NCI-H446 treated with DMSO at 0.1 percent for 48 hours (cell line): ENCODE measurements at places on chromosomes 1 and 21.

DNA sequence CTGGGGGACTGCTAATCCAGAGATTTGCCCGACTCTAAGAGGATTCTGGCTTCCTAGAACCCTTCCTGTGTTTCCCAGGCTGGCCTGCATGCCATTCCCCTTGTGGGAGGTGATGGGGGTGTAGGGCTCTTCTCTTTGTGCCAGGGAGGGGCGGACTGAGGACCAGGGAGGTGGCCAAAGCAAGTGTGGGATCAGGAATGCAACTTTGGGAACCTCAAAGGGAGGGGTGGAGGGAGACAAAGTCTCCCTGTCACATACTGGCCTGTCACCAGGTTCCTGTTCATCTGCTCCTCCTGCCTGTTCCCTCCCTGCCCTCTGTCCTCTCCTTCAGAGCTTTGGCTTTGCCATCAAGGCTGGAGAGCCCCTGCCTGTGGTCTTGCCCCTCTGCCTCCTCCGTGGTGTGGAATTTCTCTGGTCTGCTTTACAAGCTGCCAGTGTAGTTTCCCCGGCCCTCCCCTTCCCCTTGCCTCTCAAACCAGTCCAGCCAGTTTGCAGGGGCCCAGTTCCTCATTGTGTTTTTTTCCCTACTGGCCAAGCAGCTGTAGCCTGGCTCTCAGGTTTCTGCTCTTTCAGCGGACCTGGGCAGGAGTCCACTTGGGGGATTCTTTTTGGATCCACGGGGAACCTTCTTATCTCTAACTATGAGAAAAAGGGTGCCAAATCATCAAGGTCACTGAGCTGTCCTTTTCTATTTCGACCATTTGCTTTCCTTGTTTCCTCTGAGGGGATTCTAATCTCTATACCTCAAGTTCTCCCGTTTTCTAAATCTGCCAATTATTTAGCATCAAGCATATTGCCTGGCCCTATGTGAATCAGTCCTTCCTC is 1.8 kb downstream of the CGN start:
- no peak for DNase-seq

DNA sequence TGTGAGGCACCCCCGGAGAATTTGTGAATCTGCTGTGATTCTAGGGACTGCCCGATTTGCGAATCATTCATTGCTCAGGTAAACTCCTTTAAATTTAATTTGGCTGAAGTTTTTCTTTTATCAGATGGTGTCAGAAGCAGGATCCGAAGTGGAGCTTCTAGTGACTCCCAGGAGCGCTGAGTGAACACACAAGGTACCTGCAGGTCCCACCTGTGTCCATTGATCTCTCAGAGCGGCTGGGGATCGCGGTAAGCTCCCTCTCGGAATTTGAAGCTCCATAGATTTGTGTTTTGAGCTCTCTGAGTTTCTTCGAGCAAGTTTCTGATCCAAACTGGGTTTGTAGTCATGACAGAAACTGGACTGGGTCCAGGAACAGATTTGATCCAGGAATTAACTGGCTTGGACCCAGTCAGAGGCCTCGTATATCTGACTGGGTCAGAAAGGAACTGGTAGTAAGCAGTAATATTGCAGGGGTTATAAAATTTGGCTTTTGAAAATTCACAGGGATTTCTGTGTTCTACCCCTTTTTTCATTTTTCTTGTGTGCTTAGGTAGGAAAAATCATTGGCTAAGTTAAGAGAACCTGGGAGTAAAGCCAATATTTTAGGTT is 56.2 kb upstream of the EDEM3 start:
- DNase-seq = peak; percentile 21

DNA sequence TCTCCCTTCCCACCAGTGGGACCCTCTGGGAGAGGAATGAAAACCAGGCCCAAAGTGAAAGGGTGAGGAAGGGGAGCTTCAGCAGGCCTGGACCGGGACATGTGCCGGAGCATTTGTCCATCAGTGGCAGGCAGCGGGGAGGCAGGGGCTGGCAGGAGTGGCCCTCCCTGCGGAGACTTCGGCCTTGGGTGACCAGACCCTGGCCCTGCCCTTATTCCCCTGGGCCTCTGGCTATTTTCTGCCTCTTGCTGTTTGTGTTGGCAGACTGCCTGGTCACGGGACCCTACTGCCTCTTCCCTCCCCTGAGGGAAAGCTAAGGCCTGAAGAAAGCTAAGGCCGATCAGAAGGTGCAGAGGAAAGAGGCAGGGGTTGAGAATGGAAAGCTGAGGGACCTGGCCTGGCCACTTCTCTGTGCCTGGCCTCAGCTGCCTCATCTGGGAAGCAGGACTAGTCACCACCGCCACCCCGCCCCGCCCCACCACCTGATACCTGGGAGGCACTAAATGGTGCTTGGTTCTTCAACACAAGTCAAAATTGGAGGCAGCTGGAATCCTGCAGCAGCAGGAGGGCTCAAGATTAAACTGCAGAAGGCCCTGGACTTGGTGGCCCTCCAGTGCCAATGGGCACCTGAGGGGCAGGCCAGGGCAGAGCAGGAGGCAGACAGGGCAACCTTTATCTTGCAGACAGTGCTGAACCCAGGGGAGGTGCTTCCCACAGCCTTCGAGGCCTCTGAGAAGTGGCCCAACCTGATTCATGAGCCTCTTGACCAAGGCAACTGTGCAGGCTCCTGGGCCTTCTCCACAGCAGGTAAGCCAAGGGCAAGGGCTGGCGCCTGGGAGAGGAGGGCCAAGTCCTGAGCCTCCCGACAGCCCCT is 7.9 kb downstream of the TINAGL1 start:
- DNase-seq = no peak

GRCh38 chr1:17112076-17112475 is 7.2 kb downstream of the PADI2 start:
- DNase-seq = no peak

DNA sequence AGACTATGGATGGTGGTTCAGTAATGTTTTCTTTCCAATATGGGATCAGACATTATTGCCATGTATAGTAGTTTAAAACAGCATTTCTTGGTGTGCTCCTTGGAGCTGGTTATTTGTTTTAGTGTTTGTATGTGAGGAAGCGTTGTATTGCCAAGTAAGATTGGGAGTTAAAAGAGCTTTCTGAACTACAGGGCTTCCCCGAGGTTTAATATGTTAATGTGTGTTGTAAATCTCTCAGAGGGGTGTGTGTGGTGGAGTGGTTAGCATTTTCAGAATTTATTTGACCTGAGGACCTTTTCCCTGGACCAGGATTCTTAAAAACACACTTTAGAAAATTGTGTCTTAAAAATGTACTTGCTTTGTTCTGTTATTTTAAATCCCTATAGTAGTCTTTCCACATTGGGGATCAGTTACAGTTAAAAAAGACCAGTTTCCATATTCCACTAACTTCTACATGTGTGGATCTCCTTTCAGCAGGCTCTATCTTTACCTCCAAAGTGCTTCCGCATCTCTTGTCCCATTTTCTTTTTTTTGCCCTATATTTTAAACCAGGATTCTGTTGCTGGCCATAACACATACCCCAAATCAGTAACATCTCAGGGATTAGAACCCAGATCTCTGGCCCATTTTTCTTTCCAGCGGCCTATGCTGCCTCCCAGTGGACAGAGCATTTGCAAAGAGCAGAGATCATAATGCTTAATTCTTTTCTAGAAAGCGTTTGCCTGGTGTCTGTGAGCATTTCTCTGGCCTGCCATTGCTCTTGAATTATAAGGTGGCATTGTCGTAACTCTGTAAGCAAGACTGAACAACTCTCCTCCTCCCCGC is 58.6 kb downstream of the PBX1 start:
- peak; percentile 40 for DNase-seq

DNA sequence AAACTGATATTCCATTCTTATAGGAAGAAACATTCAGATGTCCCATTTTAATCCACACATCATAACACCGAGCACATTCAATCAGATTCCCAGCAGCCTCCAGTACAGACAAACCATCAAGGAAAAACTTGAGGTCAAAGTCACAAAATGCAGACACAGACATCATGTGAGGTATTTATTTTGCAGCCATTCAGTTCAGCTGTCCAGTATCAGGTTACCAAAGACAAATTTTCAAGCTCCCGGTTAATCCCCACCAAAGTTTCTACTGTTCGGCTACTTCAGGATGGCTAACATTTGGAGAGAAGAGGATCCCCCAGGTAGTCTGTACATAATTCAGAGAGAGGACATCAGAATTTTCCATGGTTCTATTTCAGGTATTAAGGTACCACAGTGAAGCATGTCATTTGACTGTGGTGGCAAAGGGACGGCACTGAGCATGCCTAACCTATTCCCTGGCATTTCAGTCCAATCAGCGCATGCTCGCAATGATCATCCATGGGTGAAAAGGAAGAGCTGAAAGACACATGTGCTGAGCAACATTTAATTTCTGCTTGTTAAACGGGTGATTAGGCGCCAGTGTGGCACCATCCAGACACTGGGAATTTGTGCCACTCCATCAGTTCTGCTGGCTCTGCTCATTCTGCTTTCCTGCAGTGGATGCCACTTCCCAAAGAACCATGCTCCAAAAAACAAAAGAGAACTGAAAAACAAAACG is 13.6 kb upstream of the NDC1 start:
- peak; percentile 25 for DNase-seq

DNA sequence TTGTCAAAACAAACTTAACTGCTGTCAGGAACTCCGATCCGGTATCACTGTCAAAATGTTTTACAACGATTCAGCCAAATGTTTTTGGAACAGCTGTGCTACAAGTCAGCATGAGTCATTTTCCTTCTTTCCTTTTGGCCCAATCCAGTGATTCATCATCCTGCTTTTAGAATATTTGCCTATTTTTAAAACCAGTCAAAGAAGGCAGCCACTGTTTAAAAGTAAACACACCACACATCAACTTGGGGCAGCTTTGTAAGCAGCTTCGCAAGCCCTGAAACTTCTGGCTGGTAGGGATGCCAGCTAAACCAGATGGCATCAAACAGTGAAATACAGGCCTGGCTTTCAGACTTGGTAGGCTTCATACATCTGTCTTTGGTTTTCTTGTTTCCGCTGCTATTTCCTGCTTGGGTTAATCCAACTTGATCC is 14.9 kb downstream of the MAP3K7CL start:
- DNase-seq = peak; percentile 98

DNA sequence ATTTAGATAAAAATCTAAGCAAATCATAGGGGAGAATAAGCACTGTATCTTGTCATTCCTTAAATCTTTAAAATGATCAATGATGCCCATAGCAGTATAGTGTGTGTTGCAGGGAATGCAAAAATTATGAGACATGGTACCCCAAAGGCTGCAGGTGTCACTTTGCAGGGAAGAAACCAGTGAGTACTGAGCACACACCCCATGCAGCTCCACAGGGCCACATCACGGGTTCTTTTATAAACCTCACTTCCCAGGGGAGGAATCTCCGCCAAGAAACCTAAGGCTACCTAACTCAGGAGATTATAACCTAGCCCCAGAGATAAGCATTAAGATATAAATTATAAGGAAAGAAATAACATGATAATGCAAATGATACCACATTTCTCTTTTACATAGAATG is 115.6 kb downstream of the APP start:
- no peak for DNase-seq

GRCh38 chr1:3079381-3080052 is 10.5 kb downstream of the PRDM16 start:
- no peak for DNase-seq

- no peak for DNase-seq
Measured at GRCh38 chr1:226371866-226372490, 35.9 kb downstream of the PARP1 start.

GRCh38 chr1:214670098-214670497 is 67.1 kb downstream of the CENPF start:
- no peak for DNase-seq

DNA sequence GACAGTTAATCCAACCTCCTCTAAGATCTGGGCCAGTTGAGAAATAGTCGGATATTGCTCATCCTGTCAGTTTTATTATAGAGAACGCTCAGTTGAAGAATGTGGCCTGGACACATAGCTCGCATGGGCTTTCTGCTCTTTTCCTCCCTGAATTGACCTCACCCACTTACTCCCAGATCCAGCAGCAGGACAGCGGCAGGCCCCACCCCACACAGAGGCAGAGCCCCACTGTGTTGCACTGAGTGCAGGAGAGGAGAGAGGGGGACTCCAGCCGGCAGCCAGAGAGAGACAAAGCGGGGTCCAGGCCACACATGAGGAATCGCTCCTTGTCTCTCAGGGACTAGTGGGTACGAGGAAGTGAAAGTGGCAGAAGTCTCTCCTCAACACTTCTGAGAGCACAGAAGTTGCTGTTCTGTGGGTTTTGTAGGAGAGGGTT is 78.6 kb downstream of the LAMC1 start:
- no peak for DNase-seq

GRCh38 chr1:29785137-29785527 is 548.8 kb downstream of the PTPRU start:
- no peak for DNase-seq

DNA sequence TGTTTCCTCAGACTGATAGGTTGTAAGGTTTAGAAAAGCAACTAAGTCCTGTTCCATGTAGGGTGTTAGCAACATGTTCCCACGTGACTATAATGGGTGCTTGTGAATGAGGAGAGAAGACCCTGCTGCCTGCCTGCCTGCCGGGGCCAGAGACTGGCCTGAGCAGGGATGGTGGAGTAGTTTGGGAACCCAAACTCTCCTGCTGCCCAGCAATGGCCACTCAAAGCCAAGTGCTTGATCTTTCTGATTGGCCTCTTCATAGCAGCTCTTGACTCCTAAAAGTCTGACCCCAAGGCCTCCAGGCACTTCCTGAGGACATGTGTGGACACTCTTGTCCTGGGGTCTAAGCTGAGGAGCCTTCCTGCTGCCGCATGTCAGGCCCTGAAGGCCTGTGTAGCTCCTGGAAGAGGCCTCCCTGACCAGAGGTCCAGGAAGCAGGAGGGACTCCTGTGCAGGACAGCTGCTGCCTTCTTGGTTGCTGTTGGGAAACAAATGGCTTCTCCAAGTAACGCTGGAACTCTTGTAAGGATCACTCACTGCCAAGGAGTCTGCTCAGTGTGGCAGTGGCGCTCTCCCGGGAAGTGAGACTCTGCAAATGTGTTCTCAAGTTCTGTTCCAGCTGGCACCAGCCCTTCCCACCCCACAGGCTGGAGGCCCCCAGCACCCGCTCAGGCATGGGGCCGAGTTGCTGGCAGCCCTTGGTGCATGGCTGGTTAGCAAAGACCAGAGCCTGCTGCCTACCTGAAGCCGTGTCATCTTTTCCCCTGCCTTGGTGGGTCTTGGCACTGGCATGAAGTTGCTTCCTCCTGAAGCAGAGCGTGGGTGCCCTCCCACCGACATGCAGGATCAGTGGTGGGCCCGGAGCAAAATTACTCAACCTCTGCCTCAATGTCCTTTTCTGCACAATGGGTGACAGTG is 35.5 kb downstream of the MAN1C1 start:
- peak; percentile 76 for DNase-seq

GRCh38 chr1:67144696-67145095 is 9.9 kb upstream of the C1orf141 start:
- no peak for DNase-seq

GRCh38 chr1:8315573-8316475 is 2.1 kb upstream of the SLC45A1 start:
- DNase-seq = no peak
